ENCODE measurements at places on chromosomes 4 and X. TPM values are rescaled to one million over a fixed set of nuclear protein-coding genes. Genes with fewer than 3 reads are reported as not detected.

MID1 gene
- total RNA-seq, result 0.11 TPM

CSAG3 gene
- not detected for total RNA-seq

CT55 gene
- not detected for total RNA-seq

ARX gene
- total RNA-seq, result not detected

ADH7 gene
- not detected for total RNA-seq

DNA sequence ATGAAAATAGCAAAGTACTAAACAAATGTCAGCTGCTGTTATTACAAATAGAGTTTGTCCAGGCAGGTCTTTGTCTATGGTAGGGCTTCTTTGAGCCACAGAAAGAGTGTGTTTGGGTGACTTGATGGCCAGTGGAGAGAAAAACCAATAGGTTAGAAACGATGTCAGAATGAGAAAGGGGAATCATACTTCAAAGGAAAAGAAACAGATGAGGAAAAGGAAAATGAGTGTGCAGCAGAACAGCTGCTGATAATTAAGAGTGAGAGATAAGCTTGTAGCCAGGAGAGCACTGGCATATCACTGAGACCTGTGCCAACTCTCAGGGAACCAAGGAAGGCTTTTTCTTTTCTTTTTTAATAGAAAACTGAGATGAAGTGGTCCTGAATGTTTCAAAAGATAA lies 257.2 kb downstream of the ARHGAP24 start:
- H3K4me1 ChIP-seq, result no peaks in the 10 kb centered on the region
- no peaks in the 10 kb centered on the region for H3K36me3 ChIP-seq
- no peaks in the 10 kb centered on the region for H3K27me3 ChIP-seq
- H3K27ac ChIP-seq, result no peak overlapping the region
- no peak overlapping the region for H3K4me3 ChIP-seq
- DNase-seq, result no peak

DNA sequence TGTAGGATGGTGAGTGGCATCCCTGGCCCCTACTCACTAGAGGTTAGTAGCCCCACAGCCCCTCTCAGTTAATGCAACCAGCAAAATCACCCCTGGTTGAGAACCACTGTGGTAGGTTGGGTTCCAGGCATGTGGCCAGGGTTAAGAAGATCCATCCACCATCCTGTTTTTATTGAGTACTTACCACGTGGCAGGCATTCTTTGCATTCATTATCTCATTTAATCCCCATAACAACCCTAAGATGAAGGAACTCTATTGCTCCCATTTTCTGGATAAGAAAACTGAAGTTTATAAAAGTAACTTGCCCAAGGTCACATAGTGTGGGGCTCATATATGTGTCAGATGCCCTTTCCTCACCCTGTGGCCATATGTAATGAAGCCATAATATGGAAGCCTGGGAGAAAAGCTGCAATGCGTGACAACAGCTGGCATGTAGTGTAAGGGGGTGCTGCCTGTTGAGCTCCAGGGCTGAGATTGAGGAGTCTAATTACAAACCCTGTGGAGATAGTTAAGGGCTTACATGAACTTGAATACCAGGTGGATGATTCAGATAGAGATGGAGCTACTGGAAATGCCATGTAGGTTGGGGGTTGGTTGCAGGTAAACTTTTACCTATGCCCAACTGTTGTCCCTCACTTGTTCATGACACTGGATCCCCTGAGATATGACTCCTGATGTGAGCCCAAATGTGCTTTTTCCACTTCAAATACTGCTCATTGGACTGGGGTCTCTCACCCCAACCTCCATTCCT lies 100.2 kb upstream of the PGRMC2 start:
- H3K4me3 ChIP-seq, result no peak overlapping the region
- H3K27ac ChIP-seq, result no peak overlapping the region
- DNase-seq, result no peak
- peaks cover 2% of the 10 kb centered on the region for H3K36me3 ChIP-seq

DNA sequence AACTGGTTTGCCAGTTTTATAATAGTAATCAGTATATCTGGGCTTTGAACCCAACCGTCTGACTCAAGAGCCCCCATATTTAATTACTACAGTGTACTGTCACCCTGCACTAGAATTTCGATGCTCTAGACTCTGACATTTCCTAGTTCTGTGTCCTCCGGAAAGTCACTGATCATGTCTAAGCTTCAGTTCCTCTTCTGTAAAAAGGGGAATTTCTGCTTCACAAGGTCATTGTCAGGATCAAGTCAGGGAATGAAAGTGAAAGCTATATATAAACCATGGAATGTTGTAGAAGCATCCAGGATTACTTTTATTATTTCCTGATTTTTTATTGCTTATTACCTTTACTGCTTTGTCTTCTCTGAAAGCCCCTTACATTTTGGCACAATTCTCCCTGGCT lies 4.0 kb upstream of the KCNIP4 start:
- no peak overlapping the region for H3K27ac ChIP-seq
- H3K36me3 ChIP-seq, result no peaks in the 10 kb centered on the region
- H3K4me3 ChIP-seq, result no peak overlapping the region
- DNase-seq, result no peak

- no peak overlapping the region for H3K4me3 ChIP-seq
- H3K27ac ChIP-seq, result no peak overlapping the region
- H3K4me1 ChIP-seq, result no peaks in the 10 kb centered on the region
- no peak for DNase-seq
- H3K36me3 ChIP-seq, result no peaks in the 10 kb centered on the region
Observed at GRCh38 chrX:129007631-129008030, 515.7 kb downstream of the SMARCA1 start.

DNA sequence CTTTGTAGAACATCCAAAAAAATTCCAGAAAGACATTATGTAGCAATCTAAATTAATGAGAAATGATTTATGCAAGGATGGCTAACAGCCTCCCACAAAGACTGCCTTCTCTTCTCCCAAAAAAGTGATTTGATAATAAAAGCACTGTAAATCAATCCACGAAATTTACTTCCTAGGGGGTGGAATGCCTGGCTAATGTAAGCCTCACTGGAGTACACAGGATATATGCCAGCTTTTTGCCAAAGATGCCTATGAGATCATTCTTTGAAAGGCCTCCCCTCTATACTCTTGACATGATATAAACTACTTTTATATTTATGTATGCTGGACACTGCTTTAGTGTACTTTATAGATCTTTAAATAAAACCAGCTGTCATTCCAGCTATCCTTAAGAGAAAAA lies 211.1 kb downstream of the ADAMTS3 start:
- DNase-seq, result no peak
- H3K36me3 ChIP-seq, result no peaks in the 10 kb centered on the region
- H3K4me3 ChIP-seq, result no peak overlapping the region
- no peaks in the 10 kb centered on the region for H3K4me1 ChIP-seq
- no peaks in the 10 kb centered on the region for H3K27me3 ChIP-seq

DNA sequence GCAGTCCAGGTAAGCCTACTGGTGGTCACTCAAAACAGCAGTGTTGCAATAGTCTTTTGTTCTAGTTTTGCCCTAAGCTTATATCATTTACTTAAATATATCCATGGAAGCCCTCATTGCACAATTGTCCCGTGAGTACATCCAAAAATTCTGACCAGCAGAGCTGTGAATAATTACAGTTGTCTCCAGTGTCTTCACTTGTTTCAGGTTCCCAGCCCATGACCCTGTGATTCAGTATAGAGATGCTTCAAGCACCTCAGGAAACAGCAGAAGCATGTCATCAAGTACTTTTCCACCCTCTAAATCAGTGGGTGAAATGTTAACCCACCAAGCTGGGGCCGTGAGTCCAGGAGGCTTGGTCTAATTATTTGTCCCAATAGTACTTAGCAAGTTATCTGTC lies 214.9 kb upstream of the RPS6KA3 start:
- H3K27me3 ChIP-seq, result peaks cover 2% of the 10 kb centered on the region
- peaks cover 1% of the 10 kb centered on the region for H3K4me1 ChIP-seq
- no peak overlapping the region for H3K27ac ChIP-seq
- H3K4me3 ChIP-seq, result no peak overlapping the region

- peaks cover 15% of the 10 kb centered on the region for H3K4me1 ChIP-seq
- H3K27me3 ChIP-seq, result no peaks in the 10 kb centered on the region
- no peak overlapping the region for H3K27ac ChIP-seq
- DNase-seq, result no peak
Observed at GRCh38 chr4:105329081-105329480, 144.8 kb downstream of the PPA2 start.

DNA sequence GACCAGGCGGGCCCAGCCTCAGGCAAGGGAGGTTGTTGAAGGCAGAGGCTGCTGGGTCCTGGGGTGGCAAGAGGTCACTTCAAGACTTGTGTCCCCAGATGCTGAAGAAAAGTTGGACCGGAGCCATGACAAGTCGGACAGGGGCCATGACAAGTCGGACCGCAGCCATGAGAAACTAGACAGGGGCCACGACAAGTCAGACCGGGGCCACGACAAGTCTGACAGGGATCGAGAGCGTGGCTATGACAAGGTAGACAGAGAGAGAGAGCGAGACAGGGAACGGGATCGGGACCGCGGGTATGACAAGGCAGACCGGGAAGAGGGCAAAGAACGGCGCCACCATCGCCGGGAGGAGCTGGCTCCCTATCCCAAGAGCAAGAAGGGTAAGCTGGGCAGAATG lies 4.4 kb downstream of the PQBP1 start:
- H3K36me3 ChIP-seq, result peaks cover 2% of the 10 kb centered on the region
- H3K4me3 ChIP-seq, result no peak overlapping the region
- DNase-seq, result no peak
- no peaks in the 10 kb centered on the region for H3K4me1 ChIP-seq

GRCh38 chr4:62170235-62170634 lies 970.1 kb downstream of the ADGRL3 start:
- no peaks in the 10 kb centered on the region for H3K4me1 ChIP-seq
- H3K4me3 ChIP-seq, result no peak overlapping the region
- no peaks in the 10 kb centered on the region for H3K27me3 ChIP-seq
- DNase-seq, result no peak
- no peaks in the 10 kb centered on the region for H3K36me3 ChIP-seq
- H3K27ac ChIP-seq, result no peak overlapping the region

Measured in activated naive CD8-positive, alpha-beta T cell treated with anti-CD3 and anti-CD28 coated beads, Interleukin-2, amount 10 ng/mL, durations not matched to agents 7 days and 5 days (primary cell).